ENCODE measurements at places on chromosomes 6 and 20. TPM values are rescaled to one million over a fixed set of nuclear protein-coding genes. Genes with fewer than 3 reads are reported as not detected.

PERP gene
- 61.9 TPM for total RNA-seq

JPH2 gene
- 182 TPM for total RNA-seq

CLDN20 gene
- total RNA-seq: not detected

SRMS gene
- total RNA-seq: not detected

C2 gene
- total RNA-seq: 5.8 TPM

TXLNB gene
- total RNA-seq: 133 TPM

ZNF391 gene
- total RNA-seq: 0.97 TPM

HAO1 gene
- not detected for total RNA-seq

ADIG gene
- not detected for total RNA-seq

ZBTB12 gene
- 3.3 TPM for total RNA-seq

OR2W1 gene
- not detected for total RNA-seq

MAPK13 gene
- total RNA-seq: 0.87 TPM

BIRC7 gene
- total RNA-seq: not detected

LPIN3 gene
- total RNA-seq: 22.9 TPM

LRRC73 gene
- total RNA-seq: 1.0 TPM

BCAS4 gene
- total RNA-seq: 3.2 TPM

SYNDIG1 gene
- total RNA-seq: 11.0 TPM

OR2J1 gene
- total RNA-seq: not detected

CEBPB gene
- total RNA-seq: 59.4 TPM

ZBTB24 gene
- 3.4 TPM for total RNA-seq

CCDC28A gene
- total RNA-seq: 9.0 TPM
